Activated CD4-positive, alpha-beta T cell treated with anti-CD3 and anti-CD28 coated beads for 1 hour (primary cell): ENCODE measurements at places on chromosomes 3 and 15.

DNA sequence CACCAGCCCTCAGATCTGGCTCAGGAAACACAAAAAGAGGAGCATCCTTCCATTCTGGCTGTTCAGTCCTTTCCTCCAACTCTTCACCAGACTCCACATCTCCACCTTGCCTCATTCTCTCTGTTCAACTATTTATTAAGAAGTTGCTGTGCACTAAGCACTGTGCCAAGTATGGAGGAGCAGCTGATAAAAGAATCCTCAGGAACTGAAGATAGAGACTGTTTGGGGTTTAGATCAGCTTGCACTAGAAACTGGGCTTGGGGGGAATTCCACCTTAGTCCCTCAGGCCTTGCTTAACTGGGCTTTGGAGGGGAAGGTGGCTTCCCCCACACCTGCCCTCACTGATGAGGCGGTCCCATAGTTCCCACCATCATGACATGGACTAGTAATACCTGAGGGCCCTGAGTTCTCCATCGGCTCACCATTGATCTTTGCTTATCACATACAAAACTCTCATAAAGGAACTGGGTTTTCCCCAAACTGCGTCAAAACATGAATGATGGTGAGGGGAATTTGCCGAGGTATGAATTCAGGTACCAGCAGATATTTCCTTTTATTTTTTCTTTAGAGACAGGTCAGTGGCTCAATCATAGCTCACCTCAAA lies 1.7 kb upstream of the CCR8 start:
- no peak for DNase-seq

DNA sequence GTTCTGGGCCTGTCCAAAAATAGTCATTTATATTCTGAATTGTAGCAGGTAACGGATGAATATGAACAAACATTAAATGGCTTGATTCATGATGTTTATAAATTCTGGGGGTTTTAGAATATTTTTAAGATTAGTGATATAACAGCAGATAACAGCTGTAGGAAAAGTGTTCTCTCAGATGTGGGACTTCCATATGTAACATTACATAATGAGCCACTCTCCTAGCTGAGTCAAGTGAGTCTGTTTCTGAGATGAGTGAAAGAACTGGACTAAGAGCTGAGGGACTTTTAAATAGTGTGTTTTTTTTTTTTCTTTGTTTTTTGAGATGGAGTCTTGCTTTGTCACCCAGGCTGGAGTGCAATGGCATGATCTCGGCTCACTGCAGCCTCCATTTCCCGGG lies 13.9 kb downstream of the YEATS2 start:
- DNase-seq, result no peak

- DNase-seq, result no peak
These were observed 28.7 kb downstream of the GPR171 start for GRCh38 chr3:151174351-151174750.

DNA sequence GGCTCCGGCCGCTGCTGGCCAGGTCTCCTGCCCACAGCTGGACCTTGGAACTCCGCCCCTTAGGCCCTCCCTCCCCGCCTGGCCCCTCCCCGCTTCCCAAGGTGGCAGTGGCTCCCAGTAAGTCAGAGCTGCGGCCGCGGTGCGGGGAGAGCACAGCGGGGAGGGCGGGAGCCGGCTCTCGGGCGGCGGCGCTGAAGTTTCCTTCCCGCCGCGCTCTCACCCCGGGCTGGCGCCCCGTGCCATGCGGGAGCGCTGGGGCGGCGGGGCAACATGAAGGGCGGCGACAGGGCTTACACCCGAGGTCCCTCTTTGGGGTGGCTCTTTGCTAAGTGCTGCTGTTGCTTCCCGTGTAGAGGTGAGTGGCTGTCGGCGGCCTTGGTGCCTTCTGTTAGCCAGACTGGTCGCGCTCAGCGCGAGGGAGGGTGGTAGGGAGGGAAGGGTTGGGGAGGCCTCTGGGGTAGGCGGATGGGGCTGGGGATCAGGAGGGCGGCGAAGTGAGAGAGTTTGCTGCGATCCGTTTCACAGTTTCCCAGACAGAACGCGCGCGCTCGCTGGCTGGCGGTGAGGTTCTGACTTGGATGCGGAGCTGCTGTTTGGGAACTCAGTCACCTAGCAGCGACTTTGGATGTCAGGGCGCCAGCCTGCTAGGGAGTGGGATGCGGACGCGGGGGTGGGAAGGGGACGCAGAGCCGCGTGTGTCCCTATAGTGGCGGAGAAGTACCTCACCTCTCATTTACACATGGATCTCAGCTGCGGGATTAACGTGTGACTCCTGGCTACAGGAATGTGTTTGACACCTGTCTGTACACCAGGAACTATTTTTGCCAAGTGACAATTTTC lies 145.5 kb upstream of the UMPS start:
- no peak for DNase-seq

DNA sequence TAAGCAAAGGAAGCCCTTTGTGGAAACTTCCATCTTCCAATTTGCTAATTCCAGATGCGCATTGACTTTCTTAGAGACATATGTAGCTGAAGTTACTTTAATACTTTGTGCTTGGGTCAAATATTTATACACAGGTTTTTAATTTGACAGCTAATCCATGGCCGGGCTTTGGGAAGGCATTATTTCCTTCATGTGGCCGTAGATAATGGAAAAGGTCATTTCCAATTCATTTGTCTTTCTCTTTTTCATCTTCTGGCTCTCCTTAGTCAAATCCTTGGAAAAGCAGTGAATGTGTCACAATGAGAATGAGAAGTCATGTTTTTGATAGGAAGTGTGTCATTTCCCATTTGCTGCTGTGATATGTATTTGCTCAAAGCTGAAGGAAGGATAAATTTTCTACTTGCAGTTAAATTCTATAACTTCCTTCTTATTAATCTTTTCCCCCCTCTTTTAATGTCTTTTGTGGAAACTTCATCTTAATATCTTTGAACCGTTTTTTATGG lies 323.3 kb downstream of the CLSTN2 start:
- no peak for DNase-seq

GRCh38 chr3:11582191-11582968 lies 61.3 kb downstream of the VGLL4 start:
- DNase-seq, result no peak
